ENCODE measurements at places on chromosomes 2 and 18. TPM values are rescaled to one million over a fixed set of nuclear protein-coding genes. Genes with fewer than 3 reads are reported as not detected.

DNA sequence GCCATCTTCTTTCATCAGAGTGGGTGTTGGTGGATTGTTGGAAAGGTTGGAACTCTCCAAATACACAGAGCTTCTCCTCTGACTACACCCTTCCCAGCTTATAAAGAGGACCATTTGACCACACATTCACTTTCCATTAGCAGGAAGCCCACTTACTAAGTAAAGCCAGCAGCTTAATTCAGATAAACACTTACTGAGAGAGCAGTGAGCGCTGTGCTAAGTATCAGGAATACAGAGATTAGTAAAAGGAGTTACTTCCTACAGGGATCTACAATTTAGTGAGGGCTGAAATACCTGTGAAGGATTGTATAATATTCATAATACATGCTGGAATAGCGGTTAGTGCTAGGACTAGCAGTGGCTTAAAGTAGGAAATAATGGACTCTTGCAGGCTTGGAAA, 343.0 kb downstream of the NYAP2 start:
- DNase-seq = no peak
- H3K27ac ChIP-seq = no peak overlapping the region
- no peaks in the 10 kb centered on the region for H3K36me3 ChIP-seq
- H3K27me3 ChIP-seq = no peaks in the 10 kb centered on the region

DNA sequence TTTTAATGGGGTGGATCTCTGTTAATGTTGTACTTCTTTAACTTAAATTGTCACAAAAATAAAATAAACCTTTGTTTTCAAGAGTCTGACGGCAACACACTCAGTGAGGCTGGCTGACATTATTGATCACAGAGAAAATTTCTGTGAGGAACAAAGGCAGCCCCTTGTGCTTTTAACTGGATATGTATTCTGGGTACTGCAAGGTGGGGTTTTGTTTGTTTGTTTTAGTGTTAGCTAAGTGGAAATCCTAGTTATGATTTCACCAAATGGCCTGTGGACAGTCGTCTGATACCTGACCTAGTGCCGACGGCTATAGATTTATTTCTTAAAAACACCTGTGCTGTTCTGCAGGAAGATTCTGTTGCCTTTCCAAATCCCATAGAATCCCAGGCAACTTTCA, 1329.5 kb upstream of the ZEB2 start:
- no peak overlapping the region for H3K4me3 ChIP-seq
- no peaks in the 10 kb centered on the region for H3K36me3 ChIP-seq
- no peaks in the 10 kb centered on the region for H3K4me1 ChIP-seq
- no peak overlapping the region for H3K27ac ChIP-seq

DNA sequence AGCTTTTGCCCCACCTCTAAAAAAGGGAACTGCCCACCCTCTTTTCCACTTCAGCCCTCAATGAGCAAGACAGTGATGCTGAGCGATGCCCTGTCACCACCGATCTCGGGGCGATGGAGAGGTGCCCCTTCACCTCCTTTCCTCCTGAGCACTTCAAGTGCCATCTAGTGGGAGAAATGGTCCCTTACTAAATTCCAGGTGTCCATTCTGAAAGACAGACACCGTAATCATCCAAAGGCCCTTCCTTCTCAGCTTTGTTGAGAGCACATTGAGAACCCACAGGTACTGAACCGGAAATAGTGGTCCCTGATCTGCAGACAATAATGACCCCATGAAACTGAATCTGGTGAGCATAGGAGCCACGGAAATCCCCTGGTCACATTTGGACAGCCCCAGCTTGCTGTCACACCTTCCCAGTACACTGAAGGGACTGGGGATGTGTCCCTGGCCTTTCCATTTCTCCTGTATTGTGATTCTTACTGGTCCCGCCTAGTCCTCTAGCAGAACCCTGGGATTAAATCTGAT, 38.5 kb downstream of the KCTD18 start:
- no peaks in the 10 kb centered on the region for H3K27me3 ChIP-seq
- no peak overlapping the region for H3K27ac ChIP-seq
- DNase-seq = no peak

DNA sequence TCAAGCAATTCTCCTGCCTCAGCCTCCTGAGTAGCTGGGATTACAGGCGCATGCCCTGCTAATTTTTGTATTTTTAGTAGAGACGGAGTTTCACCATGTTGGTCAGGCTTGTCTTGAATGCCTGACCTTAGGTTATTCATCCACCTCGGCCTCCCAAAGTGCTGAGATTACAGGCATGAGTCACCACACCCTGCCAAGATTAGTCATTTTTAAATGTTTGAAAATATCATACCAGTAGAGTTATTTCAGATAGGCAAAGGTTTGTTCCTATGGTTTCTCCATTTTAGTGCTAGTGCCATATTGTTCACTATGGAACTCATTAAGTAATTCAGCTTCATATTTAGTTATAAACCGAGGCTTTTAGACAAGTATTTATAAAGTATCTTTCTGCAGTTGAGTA, 52.3 kb downstream of the HIBCH start:
- H3K4me1 ChIP-seq = no peaks in the 10 kb centered on the region
- H3K27me3 ChIP-seq = no peaks in the 10 kb centered on the region
- no peak for DNase-seq
- H3K27ac ChIP-seq = no peak overlapping the region
- H3K36me3 ChIP-seq = no peaks in the 10 kb centered on the region

DNA sequence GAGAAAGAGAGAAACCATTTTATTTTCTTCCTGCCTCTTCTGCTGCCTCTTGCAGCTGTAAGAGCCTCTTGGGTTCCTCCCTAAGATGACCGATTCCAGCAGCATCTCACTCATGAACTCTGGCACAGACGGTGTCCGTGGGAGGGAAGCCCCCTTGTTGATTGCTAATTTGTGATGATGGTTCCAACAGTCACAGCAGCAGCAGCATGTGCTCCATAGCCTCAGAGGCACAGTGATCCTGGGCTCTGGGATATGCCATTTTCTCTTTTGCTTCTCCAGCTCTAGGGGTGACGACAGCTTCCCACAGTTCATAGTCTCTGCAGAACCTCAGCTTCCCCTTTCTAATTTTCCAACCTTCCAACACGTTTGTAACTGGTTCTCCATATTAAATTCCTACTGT, 324.2 kb upstream of the HS6ST1 start:
- H3K36me3 ChIP-seq = no peaks in the 10 kb centered on the region
- no peak overlapping the region for H3K27ac ChIP-seq
- H3K4me1 ChIP-seq = no peaks in the 10 kb centered on the region
- H3K4me3 ChIP-seq = no peak overlapping the region
- DNase-seq = no peak

DNA sequence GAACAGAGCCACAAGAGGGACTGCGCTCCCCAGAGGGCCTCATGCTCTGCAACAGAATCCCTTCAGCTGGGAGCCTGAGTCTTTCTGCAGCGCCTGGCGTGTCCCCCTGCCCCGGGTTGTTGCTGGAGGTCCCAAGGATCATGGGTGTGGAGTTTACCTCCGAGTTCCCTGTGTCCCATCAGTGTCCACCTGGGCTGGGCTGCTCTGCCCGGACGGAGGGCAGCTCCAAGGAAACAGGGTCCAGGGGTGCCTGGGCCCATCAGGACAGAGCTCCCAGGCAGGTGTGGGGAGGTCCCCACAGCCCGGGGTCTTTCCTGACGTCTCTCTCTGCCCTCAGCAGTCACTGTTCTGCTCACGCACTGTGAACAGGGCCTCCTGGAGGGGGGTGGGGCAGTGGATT, 63.5 kb downstream of the EMILIN2 start:
- H3K36me3 ChIP-seq = no peaks in the 10 kb centered on the region
- no peaks in the 10 kb centered on the region for H3K4me1 ChIP-seq
- no peak overlapping the region for H3K27ac ChIP-seq
- no peaks in the 10 kb centered on the region for H3K27me3 ChIP-seq
- H3K4me3 ChIP-seq = no peak overlapping the region

DNA sequence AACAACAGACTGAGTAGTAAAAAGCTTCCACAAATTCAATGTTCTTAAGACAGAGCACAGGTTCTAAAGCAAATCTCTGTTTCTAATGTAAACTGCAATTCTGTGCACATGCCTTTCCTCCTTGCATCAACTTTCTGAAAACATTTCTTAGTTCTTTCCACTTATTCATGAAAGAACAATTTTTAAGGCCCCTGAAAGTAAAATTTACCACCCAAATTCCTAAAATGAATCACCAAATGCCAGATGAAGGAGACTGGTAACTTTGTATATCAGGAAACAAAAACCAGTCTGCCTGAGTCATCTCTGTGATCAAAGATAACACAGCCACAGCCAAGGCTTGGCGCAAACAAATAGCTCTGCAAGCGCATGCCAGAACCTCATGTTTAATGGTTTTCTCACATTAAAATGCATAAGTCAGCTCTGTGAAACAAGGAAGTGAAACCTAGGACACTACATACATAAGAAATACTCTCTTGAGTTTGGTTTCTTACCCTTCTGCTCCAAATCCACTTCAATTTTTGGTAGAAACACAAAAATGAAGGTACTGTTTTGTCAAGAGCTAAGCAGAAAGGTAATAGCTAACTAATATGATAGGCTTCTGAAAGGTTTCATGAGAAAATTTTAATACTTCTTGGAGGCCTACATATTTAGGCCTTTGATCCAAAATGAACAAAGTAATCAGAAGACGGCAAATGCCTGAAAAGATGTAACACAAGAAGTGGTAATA, 169.4 kb downstream of the THADA start:
- H3K27me3 ChIP-seq = no peaks in the 10 kb centered on the region
- peaks cover 17% of the 10 kb centered on the region for H3K4me1 ChIP-seq
- peak; percentile 65 for DNase-seq
- H3K36me3 ChIP-seq = no peaks in the 10 kb centered on the region
- H3K4me3 ChIP-seq = no peak overlapping the region
- peak overlapping the region; percentile 87 for H3K27ac ChIP-seq

DNA sequence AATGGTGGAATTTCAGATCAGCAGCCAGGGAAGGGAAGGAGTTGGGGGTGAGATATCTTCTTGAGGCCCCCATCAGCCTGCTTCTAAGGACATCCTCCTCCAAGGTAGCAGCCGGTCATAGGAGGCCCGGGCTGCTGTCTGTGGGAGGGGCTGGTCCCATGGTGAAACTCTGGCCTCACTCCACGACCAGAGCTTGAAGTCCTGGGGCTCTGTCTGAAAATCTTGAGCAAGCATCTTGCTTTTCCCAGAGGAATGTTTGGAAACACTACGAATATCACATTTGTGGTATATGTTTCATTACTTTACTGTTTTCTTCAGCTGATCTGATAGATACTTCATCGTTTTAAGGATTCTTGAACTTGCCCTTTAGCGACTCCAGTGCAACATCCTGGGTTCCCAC, 103.7 kb downstream of the CTAGE1 start:
- H3K27ac ChIP-seq = peak overlapping the region; percentile 80
- no peak overlapping the region for H3K4me3 ChIP-seq
- no peaks in the 10 kb centered on the region for H3K4me1 ChIP-seq
- no peaks in the 10 kb centered on the region for H3K27me3 ChIP-seq

DNA sequence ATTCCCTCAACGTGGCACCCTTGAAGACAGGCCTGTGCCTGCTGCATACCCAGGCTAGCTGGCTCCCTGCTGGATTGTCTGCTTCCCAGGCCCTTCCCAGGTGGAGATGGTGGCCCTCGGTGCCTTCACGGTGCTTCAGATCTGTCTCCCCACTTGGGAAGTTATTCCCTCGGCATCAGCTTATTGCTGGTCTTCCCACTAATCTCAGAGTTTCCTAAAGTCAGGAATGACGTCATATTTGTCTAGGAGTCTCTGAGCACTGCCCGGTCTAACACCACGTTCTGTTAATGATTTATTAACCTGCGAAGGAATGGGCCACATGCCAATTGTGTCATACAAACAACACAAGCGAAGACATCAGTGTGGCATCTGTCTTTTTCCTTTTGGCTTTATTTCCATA, 269.8 kb upstream of the ID2 start:
- no peaks in the 10 kb centered on the region for H3K4me1 ChIP-seq
- no peak overlapping the region for H3K27ac ChIP-seq
- DNase-seq = no peak
- no peaks in the 10 kb centered on the region for H3K27me3 ChIP-seq
- H3K4me3 ChIP-seq = no peak overlapping the region
- no peaks in the 10 kb centered on the region for H3K36me3 ChIP-seq

GRCh38 chr18:55983433-55983832, 395.4 kb upstream of the TCF4 start:
- H3K27ac ChIP-seq = no peak overlapping the region
- DNase-seq = no peak
- no peak overlapping the region for H3K4me3 ChIP-seq
- no peaks in the 10 kb centered on the region for H3K27me3 ChIP-seq
- H3K36me3 ChIP-seq = no peaks in the 10 kb centered on the region
- no peaks in the 10 kb centered on the region for H3K4me1 ChIP-seq

DNA sequence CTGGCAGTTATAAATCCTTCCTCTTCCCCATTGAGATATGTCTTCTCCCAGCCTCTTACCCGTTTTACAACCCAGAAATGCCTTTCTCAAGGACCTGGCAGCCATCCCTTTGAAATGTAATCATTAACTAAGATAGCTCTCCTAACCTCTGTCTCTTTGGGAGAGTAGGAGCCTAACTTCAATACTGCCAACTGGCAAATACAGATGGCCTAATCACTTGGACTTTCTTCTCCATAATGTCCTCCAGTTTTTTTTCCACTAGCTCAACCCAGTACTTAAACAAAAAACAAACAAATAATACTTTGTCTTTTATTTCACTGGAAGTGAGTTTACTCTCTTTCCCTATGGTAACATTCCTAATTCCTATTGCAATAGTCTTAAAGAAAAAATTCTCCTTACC, 1391.1 kb downstream of the SUCLG1 start:
- H3K4me1 ChIP-seq = no peaks in the 10 kb centered on the region
- H3K4me3 ChIP-seq = no peak overlapping the region
- no peak for DNase-seq
- H3K36me3 ChIP-seq = no peaks in the 10 kb centered on the region
- no peaks in the 10 kb centered on the region for H3K27me3 ChIP-seq

HEATR5B gene
- 60.3 TPM for total RNA-seq

DNA sequence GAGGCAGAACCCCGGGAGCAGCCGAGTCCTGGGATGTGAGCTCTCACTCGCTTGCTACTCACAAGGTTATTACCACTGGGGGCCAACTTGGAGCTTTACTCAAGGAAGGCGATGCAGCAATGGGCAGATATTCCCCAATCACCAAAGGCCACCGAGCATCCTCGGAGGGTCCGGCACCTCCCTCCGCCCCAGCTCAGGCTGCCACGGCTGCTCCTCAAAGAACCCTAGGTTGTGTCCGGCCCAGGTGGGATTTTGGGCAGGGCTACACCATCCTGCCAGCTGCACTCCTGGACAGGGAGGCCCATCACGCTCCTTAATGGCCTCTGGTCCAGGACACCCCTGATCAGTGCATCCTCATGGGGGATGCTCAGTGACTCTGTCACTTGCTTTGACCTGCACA, 24.8 kb downstream of the FBLN7 start:
- H3K36me3 ChIP-seq = no peaks in the 10 kb centered on the region
- no peak overlapping the region for H3K4me3 ChIP-seq
- H3K27ac ChIP-seq = no peak overlapping the region
- no peaks in the 10 kb centered on the region for H3K27me3 ChIP-seq
- DNase-seq = no peak
